ENCODE measurements at places on chromosomes 16 and 17.
A peak's percentile ranks its signal among the peaks of the same experiment; 100 is the strongest.

- DNase-seq: no peak
Observed at GRCh38 chr16:68731637-68732036, 5.5 kb upstream of the CDH1 start.

DNA sequence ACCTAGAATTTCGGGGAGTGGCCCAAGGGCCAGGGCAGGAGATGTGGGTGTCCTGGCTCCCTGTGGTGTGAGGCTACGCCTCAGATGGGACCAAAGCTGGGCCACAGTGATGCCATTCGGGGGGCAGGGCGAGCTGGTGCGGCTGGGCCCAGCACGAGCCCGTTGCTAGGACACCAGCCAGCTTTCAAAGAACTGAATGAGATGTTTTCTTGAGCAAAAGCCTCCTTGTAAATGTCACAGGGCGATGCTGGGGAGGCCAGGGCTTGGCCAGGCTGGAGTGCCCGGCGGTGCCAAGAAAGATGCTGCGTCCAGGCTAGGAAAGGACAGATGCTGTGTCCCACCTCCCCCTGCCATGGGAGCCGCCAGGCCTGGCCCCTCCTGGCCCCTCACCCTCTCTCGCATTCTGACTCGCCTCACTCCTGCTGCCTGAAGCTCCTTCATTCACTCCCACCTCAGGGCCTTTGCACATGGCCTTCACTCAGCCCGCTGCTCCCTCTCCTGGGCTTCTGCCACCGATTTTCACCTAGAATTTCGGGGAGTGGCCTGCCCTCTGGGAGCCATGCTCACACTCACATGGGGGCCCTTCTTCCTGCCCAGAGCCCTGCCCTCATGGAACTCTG is 39.1 kb downstream of the CPNE2 start:
- no peak for DNase-seq

DNA sequence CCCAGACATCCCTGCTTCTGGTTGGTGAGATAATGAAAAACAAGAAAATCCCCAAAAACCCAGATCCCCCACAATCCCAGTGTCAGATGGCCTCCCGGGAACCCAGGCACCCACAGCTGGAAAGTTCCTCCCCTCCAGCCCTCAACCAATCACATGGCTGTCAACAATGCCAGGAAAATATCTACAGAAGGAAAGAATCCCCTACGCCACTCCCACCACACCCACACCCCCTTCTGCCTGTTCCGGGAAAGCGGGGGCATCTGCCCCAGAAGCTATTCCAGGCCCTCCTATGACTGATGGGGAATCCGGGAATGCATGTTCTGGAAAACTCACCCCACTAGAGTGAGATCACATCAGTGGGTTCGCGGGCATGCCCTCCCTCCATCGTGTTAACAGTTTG is 1.8 kb downstream of the TMEM95 start:
- no peak for DNase-seq

DNA sequence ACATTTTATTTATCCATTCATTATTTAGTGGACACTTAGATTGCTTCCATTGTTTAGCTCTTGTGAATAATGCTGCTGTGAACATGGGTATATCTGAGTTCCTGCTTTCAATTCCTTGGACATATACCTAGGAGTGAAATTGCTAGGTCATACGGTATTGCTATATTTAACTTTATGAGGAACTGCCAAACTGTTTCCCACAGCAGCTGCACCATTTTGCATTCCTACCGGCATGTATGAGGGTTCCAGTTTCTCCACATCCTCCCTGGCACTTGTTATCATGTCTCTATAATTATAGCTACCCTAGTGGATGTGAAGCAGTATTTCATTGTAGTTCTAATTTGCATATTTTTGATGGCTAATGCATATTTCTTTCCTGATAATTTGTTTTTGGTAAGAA is 23.7 kb upstream of the DRG2 start:
- no peak for DNase-seq

- DNase-seq: peak; percentile 51
Observed at GRCh38 chr16:86975445-86975844, 341.7 kb downstream of the C16orf95 start.

DNA sequence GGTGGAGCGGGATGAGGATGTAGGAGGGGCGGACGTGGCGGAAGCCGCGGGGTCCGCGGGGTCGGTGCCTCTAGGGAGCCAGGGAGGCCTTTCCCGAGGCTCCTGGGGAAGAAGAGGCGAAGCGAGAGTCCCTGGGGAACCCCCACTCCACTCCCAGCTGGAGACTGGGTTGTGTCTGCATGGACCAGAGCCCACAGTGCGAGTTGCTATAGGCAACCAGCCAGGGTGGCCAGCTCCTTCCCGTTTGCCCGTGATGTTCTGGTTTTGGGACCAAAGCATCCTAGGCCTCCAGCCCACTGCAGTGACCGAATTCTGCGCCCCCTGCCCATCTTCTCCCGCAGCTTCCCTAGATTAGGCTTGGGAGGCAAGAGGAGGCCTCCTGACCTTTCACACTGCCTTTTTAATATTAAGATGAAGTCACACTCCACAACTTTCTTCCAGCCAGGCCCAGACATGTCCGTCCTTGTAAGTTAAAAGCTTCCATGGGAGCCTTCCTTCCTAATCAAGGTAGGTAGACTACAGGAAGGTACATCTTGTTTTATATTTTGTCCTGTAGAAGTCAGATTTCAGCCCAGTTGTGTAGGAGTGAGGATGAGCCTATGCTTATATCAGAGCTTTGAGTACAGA is 469 bp downstream of the AMZ2 start:
- DNase-seq: peak; percentile 71

GRCh38 chr17:45394913-45395568 is 37.6 kb downstream of the ARHGAP27 start:
- peak; percentile 93 for DNase-seq

GRCh38 chr17:80656590-80656989 is 112.0 kb downstream of the RPTOR start:
- DNase-seq: no peak

DNA sequence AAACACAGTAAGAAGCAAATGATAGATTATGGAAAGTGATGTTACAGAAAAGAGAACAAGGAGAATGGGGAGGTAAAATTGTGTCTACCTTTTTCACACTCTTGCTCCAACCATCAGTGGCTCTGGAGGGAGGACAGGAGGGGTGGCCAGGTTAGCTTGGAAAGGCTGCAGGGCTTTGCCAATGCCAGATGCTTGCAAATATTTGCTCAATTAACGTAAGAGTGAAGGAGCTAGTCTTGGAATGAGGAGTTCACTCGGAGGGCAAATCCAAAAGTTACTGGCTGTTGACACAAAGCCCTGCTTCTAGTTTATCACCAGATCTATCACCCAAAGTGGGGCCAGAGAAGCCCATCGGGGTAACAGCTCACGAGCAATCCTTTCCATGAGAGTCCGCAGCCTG is 7.4 kb upstream of the TNRC6C start:
- no peak for DNase-seq

DNA sequence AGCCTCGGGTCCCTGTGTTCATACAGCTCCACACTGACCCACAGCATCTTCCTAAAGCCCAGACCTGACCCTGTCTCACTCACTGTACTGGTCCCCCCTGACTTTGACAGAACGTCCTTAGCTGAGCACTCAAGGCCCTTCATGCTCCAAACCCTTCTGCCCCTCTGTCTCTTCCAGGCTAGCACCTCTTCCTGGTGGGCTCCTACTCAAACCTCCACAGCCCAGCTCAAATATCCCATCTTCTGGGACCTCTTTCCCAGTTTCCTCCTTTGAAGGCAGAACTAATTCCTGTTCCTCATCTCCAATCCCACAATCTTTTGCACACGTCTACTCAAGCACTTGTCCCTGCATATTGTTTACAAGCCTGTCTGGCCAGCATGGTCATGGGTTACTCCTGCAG is 8.8 kb downstream of the GRIN2C start:
- no peak for DNase-seq

- DNase-seq: no peak
Observed at GRCh38 chr16:56986361-56986760, 3.0 kb upstream of the NLRC5 start.

DNA sequence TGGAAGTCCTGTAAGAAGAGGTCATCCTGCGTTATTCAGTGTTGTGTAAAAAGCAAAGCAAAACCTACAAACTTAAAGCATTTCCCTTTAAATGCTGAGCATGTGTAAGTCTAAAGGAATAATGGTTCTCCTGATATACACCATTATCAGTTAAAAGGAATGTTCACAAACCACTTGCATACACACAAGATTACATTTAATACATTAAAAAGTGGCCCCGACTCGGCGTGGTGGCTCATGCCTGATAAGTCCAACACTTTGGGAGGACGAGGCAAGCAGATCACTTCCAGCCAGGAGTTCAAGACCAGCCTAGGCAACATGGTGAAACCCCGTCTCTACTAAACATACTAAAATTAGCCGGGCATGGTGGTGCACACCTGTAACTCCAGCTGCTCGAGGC is 30.5 kb downstream of the CPPED1 start:
- DNase-seq: no peak

- DNase-seq: no peak
Observed at GRCh38 chr17:47728214-47728877, 4.7 kb upstream of the TBX21 start.

- no peak for DNase-seq
Observed at GRCh38 chr17:12851901-12852435, 62.7 kb downstream of the ARHGAP44 start.

GRCh38 chr16:22764662-22765327 is 49.2 kb upstream of the HS3ST2 start:
- DNase-seq: no peak

GRCh38 chr17:4768298-4768697 is 3.4 kb upstream of the TM4SF5 start:
- no peak for DNase-seq

DNA sequence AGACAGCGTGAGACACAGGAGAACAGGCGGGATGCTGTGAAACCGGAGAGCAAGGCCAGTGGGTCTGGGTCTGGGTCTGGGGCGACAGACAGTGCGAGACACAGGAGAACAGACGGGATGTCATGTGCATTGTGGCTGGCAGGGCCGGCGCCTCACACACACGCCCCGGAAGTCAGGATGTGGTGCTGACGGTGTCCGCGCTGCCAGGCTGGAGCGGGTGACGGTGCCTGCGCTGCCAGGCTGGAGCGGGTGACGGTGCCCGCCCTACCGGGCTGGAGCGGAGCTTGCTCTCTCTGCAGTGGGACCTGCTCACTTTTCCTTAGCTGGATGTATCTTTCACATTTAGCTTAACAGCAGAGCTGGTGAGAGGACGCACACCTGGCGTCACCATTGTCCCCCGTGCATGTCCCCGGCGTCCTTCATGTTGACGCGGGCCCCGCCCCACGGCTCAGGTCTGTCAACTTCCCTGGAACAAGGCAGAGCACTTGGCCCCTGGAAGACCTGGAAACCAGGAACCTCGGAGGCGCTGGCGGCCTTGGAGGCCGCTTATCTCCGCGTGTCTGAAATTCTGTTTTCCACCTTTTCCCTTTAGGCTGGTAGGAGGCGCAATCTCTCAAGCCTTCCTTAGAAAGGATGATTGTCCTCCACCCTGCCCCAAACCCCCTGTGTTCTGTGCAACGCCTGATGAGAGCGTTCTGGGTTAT is 43.0 kb upstream of the ZNF750 start:
- DNase-seq: no peak

DNA sequence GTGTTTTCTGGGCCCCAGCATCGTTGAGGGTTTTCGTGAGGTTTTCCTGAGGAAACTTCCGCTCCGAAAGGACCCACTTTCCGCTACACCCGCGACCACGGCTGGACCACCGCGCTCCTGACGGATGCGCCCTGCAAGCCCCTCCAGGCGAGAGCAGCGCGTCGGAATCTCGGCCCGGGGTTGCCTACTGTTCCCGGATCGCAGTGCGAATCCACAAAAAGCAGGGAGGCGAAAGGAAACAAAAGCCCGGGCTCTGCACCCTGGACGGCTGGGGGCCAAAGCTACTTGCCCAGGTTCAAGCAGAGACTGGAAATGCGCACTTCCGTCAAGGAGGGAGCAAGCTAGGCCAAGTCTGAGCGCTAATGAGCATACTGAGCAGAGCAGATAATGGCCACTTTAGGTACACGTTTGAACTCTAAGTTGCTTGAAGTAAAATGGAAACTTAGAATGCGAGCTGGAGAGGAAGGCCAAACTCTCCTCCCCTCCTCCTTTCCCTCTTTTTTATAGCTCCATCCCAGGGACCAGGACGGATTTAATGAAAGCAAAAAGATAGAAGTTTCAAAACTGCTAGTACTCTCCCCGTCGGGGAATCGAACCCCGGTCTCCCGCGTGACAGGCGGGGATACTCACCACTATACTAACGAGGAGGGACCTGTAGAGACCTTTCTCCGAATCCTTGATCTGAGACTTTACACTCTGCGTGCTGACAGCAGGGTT is 11.4 kb upstream of the AURKB start:
- DNase-seq: peak; percentile 58

DNA sequence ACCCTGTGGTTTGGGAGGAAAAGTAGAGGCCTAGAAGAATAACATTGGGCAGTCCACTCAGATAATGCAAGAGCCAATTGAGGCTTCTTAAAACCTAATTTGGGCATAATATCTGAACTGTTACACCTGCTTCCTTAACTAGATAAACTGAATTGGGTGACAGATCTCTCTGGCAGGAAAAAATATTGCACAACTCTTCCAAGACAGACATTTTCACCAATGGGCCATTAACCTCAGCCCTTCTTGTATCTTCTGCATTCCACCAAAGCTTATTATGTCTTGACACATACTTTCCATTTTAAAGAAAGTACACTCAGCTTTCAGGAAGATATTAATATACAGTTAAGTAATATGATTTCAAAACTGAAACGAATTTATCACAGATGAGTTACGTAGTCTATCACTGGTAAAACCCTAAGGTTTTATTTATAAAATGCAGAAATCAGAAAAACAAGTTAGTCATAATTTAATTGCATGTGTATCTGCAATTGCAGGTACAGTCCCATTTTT is 79.9 kb upstream of the MON1B start:
- DNase-seq: no peak

- DNase-seq: no peak
Observed at GRCh38 chr17:72927146-72927545, 165.3 kb downstream of the SLC39A11 start.

DNA sequence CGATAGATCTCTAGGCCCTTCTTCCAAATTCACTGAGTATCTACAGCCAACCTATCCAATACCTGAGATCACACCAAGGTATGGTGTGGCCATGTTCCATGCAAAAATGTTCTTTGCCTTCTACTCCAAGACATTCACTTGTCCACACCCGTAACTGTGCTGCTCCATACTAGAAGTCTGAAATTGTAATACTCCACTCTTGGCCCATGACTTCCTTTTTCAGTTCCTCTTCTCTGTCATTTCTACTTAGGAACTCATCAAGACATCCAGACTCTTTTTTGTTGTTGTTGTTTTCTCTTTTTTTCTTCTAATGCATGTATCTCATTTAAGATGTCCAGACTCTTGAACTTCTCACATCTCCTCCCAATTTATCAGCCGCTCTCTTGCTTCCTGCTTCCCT is 42.5 kb upstream of the KSR1 start:
- DNase-seq: no peak

DNA sequence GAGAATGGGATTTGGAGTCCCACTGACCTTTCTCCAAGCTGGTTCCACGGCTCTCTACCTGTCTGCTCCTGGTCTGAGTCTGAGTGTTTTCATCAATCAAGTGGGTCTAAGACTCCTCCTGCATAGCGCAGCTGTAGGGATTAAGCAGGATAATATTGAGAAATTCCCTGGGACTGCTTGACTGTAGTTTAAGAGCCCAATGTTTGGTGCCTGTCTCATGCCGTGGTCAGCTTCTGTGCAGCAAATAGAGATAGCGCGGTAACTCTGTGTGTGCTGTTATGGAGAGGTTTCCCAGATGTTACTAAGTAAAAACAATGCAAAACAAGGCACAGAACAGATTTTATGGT is 21.4 kb downstream of the RPTOR start:
- no peak for DNase-seq

- DNase-seq: no peak
Observed at GRCh38 chr16:59605706-59606105, 871.6 kb upstream of the GOT2 start.
